ENCODE measurements at places on chromosomes 1 and 21.

- no peak for DNase-seq
These were observed 4.2 kb upstream of the DYRK3 start for GRCh38 chr1:206631085-206631509.

GRCh38 chr1:156726549-156727226 lies 1.6 kb upstream of the METTL25B start:
- no peak for DNase-seq

GRCh38 chr1:235147269-235147668 lies 13.8 kb downstream of the RBM34 start:
- no peak for DNase-seq

DNA sequence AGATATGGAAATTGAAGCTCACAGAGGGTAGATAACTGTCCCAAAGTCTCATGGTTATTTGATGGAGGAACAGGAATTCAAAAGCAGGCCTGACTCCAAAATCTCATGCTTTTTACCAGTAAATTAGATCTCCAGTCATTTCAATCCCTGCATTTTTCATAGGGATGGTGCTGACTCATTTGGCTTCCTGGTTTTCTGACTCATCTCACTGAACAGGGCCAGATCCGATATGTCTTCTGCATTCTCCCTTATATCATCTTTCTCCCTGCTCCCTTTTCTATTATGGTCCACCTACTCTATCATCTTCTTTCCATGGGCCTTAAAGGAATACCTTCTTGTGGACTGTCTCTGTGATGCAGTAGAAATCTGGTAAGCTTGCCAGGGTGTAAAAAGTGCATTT lies 187.2 kb downstream of the FGGY start:
- no peak for DNase-seq

DNA sequence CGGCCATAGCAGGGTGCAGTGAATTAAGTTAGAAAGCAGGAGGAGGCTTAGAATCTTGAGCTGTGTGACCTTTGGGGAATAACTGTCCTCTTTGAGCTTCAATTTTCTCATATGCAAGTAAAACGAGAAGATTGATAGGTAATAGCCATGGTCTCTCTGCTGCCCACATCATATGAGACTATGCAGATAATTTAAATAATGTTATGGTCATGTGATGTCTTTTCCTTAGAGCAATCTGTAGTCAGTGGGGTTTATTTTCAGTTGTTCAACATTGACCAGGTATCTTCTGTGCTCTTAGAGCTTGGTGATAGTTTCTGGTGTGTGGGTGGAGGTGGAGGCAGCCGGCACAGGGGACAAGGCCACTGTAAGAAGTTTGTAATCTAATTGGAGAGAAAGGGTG lies 537.1 kb downstream of the KIF26B start:
- no peak for DNase-seq

DNA sequence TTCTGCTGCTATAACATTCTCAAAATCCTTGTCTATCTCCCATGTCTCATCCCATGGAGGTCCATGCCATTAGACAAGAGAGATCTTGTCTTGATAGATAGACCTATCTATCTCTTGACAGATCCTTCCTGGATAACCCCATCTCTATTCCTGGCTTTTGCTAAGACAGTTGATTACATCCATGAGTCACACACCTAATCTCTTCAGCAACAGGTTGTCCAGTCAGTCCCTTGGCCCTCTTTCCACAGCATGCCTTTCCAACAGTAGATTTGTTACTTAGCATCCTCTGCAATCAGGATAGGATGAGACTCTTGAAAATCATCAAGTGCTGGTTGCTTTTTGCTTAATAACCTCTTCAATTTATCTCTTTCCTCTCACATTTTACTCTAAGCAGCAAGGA lies 46.6 kb downstream of the TRMT1L start:
- DNase-seq = no peak

GRCh38 chr1:181783208-181783607 lies 278.3 kb downstream of the ZNF648 start:
- no peak for DNase-seq

DNA sequence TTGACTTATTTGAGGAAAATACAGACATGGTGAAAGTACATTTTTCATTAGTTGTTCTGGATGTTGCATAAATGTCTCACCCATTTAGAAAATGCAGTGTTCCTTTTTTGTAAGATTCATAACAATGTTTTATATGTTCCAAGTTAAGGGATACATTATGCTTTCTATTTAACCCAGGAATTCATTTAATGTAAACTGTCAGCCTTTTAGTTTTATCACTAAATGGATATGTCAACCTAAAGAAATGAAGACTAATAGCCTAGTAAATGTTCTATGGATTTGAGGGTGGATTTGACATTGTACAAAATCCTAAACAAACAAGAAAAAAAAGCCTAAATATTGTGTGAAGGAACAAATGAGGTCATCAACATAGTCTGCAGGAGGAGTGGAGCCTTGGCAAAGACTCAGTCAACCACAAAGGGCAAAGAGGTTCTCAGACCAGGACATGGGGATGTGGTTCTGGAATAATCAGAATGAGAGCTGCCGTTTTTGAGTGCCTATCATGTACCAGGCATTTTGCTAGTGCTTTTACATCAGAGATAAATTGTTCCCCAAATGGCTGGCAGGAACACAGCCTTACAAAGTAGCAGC lies 8.8 kb upstream of the INSL5 start:
- no peak for DNase-seq

DNA sequence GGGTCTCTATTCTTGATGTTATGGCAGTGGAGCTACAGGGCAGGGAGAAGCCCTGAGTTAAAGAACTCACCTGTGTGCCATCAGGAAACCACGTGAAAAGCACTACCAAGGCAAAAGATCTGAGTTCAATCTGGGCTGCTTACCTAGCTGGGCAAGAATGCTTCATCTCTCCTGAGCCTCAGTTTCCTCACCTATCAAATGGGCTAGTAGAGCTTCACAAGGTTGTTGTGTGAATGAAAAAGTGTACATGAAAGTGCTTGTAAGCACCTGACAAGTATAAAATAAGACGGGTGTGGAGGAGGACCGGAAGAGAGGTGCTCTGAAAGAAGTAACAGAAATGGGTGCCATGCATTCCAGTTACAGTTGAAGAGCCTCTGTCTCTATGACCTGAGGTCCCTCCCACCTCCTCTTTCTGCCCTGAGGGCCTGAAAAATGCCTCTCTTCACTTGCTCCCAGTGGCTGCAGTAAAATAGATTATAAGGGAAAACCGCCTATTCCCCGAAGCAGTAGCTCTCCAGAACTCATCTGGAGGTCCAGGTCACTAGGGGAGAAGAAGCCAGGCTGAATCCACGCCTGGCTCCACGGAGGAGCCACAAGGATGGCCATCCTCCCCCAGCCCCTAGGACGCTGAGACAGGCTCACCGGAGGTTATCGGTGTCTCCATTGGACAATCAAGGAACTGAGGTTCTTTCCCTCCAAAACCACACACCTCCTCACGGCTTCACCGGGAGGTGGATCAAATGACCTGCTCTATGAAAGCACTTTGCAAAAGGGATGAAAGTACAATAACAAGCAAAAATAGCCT lies 1.4 kb downstream of the GPR161 start:
- no peak for DNase-seq

- no peak for DNase-seq
These were observed 128.7 kb upstream of the DPYD start for GRCh38 chr1:98049370-98050135.

- DNase-seq = no peak
These were observed 7.4 kb downstream of the GPR137B start for GRCh38 chr1:236149696-236150228.

- DNase-seq = no peak
These were observed 23.1 kb upstream of the B3GALNT2 start for GRCh38 chr1:235527196-235527814.

DNA sequence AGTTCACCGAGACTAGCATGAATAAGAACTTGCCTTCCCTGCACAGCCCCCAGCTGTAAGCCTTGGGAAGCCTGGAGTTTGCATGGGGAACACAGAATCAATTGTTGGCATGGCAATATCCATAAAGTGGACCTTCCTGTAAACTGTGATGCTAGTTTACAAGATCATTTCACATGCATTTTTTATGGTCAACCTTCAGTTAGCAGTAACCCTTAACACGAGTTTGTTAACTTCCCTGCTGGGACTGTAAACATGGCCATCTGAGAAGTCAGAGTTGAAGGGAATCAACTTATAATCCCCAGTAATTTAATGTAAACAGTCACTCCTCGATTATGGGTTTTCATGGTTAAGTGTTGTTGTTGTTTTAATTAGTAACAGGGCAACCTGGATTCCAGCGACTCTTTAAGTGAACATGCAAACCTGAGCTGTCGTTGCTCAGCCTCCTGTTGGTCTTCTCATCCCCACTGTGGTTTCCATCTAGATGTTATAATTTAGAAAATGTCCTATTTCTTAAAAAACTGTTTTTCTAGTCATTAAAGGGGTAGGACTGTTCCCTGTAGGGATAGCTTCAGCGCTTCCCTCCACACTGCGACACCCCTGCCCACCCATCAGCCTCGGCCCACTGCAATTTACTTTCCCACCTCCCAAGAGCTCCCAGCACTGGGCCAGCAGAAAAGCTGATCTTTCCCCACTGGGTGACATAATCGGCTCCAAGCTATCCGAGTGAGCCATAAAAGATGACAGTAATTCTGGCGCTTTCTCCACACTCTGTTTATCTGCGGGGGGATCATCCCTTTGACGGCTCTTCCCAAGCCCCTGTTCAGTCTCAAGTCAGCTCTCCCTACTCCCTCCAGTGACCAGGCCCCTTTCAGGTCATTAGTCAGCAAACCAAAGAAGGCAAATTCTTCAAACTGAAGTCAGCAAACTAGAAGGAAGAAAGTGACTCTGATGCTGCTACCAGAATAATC lies 107.6 kb upstream of the IPO9 start:
- DNase-seq = no peak

- DNase-seq = peak; percentile 19
These were observed 56.1 kb downstream of the ATP2B4 start for GRCh38 chr1:203682473-203683383.

GRCh38 chr1:174206148-174206836 lies 47.0 kb downstream of the RABGAP1L start:
- no peak for DNase-seq

DNA sequence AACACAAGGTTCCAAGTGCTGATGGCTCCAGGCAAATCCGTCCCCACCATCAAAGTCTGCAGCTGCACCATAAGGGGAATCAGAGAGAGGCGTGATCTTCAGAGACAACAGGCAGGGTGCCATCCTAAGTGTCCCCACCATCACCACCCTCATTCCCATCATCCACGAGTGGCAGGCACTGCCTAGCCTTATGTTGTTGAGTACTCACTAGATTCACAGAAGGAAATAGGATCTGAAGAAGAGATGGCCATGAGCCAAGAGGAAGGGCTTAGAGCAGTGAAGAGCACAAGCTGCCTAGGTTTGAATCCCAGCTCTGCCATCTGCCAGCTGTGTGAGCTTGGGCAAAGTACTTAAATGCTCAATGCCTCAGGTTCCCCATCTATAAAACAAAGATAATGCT lies 207.3 kb upstream of the CSF3R start:
- no peak for DNase-seq

DNA sequence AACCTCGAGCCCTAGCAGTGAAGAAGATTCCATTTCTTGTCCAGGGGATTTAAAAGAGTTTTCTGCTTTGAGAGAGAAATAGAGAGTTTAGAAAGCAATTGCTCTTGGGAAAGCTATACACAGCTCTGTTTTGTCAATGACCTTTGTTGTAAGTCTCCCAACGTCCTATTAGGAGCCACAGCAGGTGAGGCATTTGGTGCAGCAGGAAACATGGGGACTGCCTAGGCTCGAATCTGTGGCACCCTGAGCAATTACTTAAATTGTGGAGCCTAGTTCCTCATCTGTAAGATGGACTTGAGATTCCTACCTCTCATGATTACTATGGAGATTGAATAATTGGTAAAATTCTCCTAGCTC lies 8.2 kb downstream of the DCLRE1B start:
- no peak for DNase-seq

DNA sequence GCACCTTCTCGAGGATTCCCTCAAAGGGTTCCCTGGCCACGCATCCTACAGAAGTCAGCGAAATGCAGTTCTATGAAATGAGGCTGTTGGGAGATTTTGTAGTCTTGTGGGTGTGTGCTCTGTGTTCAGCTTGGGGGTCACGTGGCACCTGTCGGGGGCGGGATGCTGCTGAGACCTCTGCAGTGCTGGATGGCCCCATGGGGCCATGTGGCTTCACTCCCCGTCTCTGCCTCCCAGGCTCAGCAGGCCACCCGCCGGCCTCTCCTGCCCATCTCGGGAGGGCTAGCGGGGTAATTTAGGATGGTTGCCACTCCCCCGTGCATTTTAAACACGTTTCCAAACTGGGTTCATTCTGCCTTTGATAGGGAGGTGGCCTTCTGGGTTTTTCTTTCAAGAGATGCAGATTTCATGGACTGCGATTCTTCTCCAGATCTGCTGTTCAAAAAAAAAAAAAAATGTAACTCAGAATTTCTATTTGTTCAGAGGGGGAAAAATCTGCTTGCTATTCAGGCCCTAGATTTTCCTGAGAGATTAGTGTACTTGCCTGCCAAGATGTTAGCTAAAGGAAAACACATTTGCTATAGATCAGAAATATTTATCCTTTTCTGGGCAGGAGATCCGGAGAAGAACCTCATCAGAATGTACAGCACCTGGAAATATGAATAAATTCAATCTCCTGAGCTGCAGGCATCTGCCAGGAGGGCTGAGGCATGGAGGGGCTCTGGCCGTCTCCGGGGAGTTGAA lies 277.2 kb upstream of the VAMP3 start:
- no peak for DNase-seq

DNA sequence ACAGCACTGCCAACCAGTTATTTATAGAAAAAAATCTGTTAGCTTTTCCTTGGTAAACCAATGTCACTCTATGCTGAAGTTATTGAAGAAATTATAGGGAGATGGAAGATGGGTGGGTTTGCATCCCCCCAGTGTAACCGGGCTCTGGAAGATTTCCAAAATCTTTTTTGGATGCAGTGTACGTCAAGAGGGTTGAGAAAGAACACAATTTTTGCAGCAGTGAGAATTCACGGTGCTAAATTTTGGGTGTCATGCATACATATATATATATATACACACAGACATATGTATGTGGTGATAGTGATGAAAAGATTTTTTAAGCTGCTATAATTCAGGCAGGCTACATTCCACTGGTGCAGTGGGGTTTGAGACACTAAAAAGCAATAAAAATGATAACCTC lies 91.4 kb upstream of the MAGI3 start:
- no peak for DNase-seq

- DNase-seq = no peak
These were observed 73.0 kb downstream of the SWT1 start for GRCh38 chr1:185229981-185230380.

DNA sequence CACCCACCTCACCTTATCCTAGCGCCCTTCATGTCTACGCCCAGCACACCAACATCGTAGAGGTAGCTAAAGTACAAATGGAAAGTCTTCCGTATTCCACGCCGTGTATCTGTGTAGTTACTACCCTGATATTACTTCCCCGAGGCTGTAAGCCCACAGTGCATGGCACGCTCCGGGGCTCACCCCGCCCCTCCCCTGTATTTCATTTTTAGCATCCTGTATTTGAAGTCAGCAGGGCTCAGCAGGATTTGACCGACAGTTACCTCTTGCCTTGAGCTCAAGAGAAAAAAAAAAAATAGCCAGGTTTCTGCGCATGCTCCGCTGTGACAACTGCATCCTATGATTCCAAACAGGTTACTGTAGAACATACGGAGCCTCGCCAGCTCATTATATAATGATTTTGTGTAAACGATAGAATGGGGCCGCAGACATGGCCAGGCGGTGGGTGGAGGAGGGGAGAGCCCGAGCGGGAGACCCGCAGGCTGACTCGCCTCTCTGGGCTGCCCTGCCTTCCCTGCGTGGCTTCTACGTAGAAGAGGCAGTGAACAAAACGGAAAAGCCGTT lies 1.3 kb downstream of the ABCG1 start:
- no peak for DNase-seq

All from stimulated activated CD4-positive, alpha-beta T cell treated with anti-CD3 and anti-CD28 coated beads, Interleukin-1b, Interleukin-23, amount 100 ng/mL, for 1 hour (primary cell).